ENCODE measurements at places on chromosomes 12 and 14.

- no peak for DNase-seq
These were observed 29.1 kb downstream of the C14orf132 start for GRCh38 chr14:96067985-96068930.

- DNase-seq = no peak
These were observed 191.5 kb upstream of the C14orf180 start for GRCh38 chr14:104388011-104388521.

DNA sequence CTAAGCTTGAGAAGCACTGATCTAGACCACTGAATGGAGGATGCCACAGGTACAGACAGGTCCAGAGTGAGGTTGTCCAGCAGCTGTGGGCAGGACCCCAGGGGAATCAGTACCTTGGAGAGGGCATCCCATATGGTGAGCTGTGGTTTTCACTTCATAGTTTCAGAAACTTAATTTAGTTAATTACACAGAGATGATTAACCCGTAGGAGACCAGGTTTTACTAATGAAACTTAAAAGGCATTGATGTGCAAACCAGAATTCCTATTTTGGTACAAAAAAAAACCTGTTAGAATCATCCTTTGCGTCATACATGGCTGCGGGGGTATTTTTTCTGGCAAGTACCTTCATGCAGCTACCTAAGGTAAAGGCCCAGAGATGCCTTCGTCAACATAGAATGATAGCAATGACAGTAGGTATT, 159.3 kb downstream of the DACT1 start:
- no peak for DNase-seq

DNA sequence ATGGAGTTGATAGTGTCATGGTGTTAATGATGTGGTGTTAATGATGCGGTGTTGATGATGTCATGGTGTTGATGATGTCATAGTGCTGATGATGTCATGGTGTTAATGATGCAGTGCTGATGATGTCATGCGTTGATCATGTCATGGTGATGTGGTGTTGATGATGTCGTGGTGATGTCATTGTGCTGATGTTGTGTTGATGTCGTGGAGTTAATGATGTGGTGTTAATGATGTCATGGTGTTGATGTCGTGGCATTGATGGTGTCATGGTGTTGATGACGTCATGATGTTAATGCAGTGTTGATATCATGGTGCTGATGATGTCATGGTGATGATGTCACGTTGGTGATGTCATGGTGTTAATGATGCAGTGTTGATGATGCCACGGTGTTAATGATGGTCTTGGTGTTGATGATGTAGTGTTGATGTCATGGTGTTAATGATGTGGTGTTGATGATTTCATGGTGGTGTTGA, 49.1 kb upstream of the RIMBP2 start:
- no peak for DNase-seq

- no peak for DNase-seq
These were observed 344.2 kb upstream of the RGS6 start for GRCh38 chr14:71588028-71588427.

- DNase-seq = no peak
These were observed 220.3 kb upstream of the ARID2 start for GRCh38 chr12:45509187-45509586.
